Fibroblast of skin of abdomen (primary cell): ENCODE measurements at places on chromosomes 16 and 17.

DNA sequence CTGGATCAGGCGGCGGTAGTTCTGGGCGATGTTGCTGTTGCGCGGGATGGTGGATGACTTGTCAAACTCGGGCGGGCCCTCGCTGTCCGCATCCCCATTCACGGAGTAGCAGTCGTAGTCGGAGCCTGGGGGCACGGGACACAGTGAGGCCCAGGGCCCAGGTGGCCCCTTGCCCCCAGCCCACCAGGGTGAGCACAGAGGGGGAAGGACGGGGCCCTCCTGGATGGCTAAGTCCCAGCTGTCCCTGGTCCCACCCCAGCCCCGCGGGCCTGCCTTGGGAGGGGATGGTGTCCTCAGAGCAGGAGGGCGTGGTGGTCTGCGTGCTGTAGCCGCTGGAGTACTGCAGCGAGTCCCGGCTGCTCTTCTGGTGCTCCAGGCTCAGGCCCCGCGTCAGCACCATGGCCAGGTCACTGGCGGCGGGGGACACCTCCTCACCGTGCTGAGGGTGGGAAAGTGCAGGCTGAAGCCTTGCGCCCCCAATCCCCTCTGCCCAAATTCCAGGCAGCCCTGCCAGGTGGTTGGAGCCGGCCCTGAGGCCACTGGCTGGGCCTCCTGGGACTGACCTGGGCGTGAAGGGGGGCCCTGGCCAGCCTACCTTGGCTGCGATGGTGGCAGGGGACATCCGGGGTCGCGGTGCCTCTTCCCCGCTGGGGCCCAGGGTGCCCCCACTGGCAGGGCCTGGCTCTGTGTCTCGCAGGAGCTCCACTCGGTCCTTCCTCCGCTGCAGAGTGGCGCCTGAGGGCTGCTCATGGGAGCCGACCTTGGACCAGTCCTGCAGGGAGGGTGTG lies 18.2 kb downstream of the IL34 start:
- DNase-seq: no peak

GRCh38 chr16:24524855-24525677 lies 14.3 kb upstream of the RBBP6 start:
- no peak for DNase-seq

DNA sequence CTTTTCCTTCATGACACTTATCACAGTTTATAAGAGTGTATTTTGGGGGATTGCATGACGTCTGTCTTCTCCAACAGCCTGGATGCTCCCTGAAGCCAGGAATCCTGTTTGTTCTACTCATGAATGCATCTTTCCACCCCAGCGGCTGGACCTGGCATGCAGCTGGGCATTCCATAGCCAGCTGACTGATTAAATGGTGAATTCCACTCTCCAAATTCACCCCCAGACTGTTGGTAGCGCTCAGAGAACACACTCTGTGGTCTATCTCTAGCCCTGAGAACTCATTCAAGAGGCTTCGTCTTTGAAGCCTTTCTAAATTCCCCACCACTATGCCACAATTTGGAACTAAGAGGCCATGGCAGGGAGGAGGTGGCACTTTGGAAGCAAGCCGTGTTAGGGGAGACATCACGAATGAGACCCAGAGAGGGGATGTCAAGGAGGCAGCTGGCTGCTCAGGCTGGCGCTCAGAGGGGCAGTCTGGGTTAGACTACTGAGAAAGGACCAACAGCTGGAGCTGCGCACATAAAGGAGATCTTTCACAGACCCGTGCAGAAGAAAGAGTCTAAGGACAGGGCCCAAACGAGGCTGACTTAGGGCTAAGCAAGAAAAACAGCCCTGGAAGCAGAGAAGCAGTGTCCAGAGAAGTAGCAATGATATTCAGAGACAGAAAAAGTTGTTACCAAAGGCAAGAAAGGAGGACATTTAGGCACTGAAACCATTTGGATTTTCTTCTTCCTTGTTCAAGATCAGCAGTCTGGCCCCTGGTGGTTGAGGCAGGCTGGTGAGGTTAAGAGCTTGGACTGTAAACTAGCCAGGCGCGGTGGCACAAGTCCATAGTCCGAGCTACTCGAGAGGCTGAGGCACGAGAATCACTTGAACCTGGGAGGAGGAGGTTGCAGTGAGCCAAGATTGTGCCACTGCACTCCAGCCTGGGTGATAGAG lies 42.4 kb upstream of the ZNF629 start:
- no peak for DNase-seq

GRCh38 chr16:74107795-74108610 lies 188.6 kb upstream of the PSMD7 start:
- DNase-seq: peak; percentile 24

- DNase-seq: no peak
Observed at GRCh38 chr17:29050176-29050575, 7.2 kb downstream of the PIPOX start.

- no peak for DNase-seq
Observed at GRCh38 chr16:88681709-88682451, 4.4 kb downstream of the SNAI3 start.

DNA sequence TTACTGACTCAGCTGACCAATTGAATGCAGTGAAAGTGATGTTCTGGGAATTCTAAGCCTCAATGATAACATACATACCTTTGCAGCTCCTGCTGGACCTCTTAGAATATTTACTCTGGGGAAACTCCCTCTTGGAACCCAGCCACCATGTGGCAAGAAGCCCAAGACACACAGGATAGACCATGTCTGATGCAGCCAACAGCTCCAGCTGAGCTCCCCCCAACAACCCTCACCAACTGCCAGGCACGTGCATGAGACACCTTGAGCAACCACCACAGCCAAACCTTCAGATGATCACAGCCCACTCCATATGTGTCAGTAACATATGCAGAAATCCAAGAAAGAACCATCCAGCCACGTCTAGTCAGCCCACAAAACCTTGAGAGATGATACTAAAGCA lies 53.0 kb downstream of the XYLT1 start:
- peak; percentile 20 for DNase-seq
